ENCODE measurements at places on chromosomes 7 and 10. TPM values are rescaled to one million over a fixed set of nuclear protein-coding genes. Genes with fewer than 3 reads are reported as not detected.
A peak's percentile ranks its signal among the peaks of the same experiment; 100 is the strongest.

GRCh38 chr10:2798336-2799022, 268.9 kb upstream of the PFKP start:
- no peak for DNase-seq
- H3K27me3 ChIP-seq = peaks cover 2% of the 10 kb centered on the region
- no peak overlapping the region for H3K4me3 ChIP-seq

DNA sequence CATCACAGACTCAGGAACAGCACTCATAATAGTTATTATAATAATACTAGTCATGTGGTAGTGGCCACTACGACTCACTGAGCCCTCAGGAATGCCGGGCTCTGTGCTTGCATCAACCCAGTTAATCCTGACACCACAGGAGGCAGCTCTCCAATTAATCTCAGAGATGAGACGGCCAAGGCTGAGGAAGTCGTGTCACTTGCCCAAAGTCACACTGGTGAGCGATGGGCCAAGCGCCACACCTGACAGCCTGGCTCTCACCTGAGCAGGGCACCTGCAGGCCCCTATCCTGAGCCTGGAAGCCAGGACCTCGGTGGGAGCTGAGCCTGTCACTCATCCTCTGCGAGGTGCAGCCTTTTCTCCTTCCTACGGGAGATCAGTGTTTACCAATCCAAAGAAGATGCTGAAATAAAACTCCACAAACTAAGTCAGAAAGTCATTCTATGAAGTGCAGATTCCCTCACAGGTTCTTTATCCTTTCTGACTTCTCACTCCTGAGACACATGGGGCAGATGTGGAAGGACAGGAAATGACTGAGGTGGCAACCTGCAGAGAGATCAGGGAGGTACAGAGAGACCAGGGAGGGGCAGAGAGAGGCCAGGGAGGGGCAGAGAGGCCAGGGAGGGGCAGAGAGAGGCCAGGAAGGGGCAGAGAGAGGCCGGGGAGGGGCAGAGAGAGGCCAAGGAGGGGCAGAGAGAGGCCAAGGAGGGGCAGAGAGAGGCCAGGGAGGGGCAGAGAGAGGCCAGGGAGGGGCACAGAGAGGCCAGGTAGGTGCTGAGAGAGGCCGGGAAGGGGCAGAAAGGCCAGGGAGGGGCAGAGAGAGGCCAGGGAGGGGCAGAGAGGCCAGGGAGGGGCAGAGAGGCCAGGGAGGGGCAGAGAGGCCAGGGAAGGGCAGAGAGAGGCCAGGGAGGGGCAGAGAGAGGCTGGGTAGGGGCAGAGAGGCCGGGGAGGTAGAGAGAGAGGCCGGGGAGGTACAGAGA, 38.5 kb downstream of the VIPR2 start:
- H3K4me3 ChIP-seq = no peak overlapping the region
- no peak for DNase-seq
- H3K27ac ChIP-seq = no peak overlapping the region
- H3K36me3 ChIP-seq = no peaks in the 10 kb centered on the region
- peaks cover 2% of the 10 kb centered on the region for H3K4me1 ChIP-seq

DNA sequence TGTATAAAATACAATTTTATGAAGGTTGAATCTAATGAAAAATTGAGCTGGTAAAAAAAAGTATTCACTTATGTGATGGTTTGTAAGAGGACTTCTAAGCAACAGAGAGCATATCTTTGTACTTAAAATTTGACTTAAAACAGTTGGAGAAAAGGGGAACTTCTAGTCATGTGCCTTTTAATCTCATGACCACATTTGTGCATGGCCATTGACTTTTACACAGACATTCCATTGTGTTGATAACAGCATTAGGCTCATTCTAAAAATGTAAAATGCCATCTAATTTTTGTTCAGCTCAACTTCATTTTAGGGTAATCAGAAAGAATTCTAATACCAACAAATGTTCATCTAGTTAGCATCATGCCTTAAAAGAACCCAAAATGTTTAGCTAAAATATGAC, 119.9 kb downstream of the HPSE2 start:
- H3K27ac ChIP-seq = no peak overlapping the region
- H3K4me1 ChIP-seq = no peaks in the 10 kb centered on the region
- no peaks in the 10 kb centered on the region for H3K27me3 ChIP-seq
- no peaks in the 10 kb centered on the region for H3K36me3 ChIP-seq
- H3K4me3 ChIP-seq = no peak overlapping the region

- no peaks in the 10 kb centered on the region for H3K4me1 ChIP-seq
- DNase-seq = no peak
- peaks cover 9% of the 10 kb centered on the region for H3K27me3 ChIP-seq
- no peaks in the 10 kb centered on the region for H3K36me3 ChIP-seq
- no peak overlapping the region for H3K27ac ChIP-seq
Observed at GRCh38 chr7:137798073-137798763, 48.6 kb downstream of the DGKI start.

DNA sequence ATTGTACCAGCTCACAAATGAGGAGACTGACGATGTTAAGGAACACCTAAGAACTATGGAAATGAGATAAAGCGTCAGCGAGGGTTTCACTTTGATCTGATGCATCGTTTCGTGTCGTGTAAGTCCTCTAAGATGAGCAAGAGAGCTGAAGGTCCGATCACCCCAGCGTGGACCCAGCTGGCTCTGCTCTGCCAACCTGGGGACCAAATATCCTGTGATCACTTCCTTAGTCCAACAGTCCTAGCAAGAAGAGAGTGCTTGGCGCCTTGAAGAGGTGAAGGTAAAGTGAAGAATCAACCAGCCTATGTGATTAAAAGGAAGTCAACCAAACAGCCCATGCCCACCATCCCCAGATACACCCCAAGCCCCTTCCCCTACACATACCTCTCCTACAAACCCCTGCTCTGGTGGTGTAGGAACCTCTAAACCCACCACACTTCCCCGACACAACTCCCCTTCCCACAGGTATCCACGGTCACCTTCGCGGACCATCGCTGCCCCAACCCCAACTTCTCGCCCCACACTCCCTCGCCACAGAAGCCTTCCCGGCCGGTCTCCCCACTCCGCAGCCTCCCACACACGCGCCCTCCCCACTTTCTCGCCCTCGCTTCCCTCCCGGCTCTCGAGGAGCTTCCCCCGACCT, 722 bp downstream of the UPF2 start:
- H3K27me3 ChIP-seq = peaks cover 2% of the 10 kb centered on the region
- peak overlapping the region; percentile 95 for H3K4me3 ChIP-seq
- peaks cover 22% of the 10 kb centered on the region for H3K4me1 ChIP-seq
- H3K27ac ChIP-seq = peak overlapping the region; percentile 100
- peaks cover 9% of the 10 kb centered on the region for H3K36me3 ChIP-seq

DNA sequence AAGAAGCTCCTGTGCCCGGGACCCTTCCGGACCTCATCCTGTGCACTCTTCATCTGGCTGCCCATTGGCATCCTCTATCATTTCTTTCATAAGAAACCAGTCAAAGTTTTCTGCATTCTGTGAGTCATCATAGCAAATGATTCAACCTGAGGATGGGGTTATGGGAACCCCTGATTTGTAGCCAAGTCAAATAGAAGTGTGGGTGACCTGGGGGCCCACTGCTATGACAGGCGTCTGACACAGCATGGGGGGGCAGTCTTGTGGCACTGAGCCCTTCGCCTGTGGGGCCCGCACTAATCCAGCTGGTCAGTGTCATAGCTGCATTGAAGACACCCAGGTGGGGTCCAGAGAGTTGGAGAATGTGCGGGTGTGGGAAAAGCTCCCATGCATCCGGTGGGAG, 230.4 kb downstream of the USP6NL start:
- H3K27me3 ChIP-seq = no peaks in the 10 kb centered on the region
- H3K27ac ChIP-seq = no peak overlapping the region
- no peak overlapping the region for H3K4me3 ChIP-seq
- no peaks in the 10 kb centered on the region for H3K36me3 ChIP-seq

DNA sequence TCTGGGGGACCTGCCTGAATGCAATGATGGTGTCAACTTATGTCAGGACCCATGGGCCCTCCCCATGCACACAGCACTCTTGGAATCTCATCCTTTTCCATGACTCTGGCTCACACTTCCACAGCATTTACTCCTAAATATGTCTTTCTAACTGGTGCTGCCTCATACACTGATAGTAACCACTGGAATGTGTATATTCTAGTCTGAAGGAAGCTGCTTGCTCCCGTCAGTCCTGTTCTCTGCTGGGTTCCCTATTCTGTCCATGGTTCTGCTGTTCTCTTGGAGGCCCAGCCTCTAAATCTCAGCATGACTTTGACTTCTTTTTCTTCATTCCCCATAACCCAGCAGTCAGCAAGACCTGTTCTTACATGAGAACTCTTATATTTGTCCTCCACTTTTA, 1055.1 kb downstream of the KCNMA1 start:
- H3K36me3 ChIP-seq = no peaks in the 10 kb centered on the region
- no peak overlapping the region for H3K4me3 ChIP-seq
- DNase-seq = no peak
- no peaks in the 10 kb centered on the region for H3K27me3 ChIP-seq
- H3K27ac ChIP-seq = no peak overlapping the region
- no peaks in the 10 kb centered on the region for H3K4me1 ChIP-seq

- peaks cover 16% of the 10 kb centered on the region for H3K27me3 ChIP-seq
- H3K27ac ChIP-seq = no peak overlapping the region
- peak; percentile 56 for DNase-seq
- H3K36me3 ChIP-seq = no peaks in the 10 kb centered on the region
- H3K4me3 ChIP-seq = no peak overlapping the region
- H3K4me1 ChIP-seq = peaks cover 1% of the 10 kb centered on the region
Observed at GRCh38 chr10:122267849-122268737, 3.0 kb upstream of the BTBD16 start.

DNA sequence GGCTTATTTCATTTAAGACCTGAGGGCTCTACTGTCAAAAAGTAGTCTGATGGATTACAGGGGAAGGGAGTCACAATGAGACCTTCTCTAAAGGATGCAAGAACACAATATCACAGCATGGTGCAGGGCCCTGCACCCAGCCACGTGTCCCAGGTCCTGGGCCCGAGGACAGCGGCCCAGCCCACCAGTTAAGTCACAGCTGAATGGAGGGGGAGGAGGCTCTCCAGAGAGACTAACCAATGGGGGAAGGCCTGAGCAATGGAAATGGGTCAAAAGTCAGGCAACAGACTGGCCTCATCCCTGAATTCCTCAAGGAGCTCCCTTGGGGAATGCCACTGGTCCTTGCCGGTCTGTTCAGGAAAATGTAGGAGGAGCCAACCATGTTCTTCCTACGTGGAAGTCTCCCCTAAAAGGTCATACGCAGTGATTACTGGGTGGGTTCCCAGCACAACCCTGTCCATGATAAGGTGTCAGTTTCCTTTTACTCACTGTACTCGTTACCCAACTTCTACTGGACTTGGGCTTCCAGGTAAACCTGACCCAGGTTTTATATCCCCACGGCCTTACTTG, 28.3 kb downstream of the CCDC3 start:
- no peak overlapping the region for H3K27ac ChIP-seq
- H3K4me3 ChIP-seq = no peak overlapping the region
- DNase-seq = no peak

DNA sequence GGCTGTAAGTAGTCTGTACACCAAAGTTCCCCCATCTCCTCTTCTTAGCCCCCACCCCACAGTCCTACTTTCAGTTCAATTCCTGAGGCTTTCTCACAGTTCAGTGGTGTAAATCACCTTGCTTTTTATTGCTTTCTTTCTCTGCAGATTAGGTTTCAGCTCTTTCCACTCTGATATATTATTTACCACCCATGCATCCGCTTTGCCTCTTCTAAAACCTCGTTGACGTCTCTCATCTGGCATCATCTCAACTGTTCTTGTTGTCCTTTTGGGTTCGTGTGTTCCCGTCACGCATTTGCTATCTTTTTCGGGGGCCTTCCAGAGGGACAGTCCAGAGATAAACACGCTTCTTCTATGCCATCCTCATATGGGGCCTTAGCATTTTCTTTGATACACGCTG, 597.9 kb upstream of the DPP6 start:
- no peak overlapping the region for H3K27ac ChIP-seq
- H3K36me3 ChIP-seq = no peaks in the 10 kb centered on the region

GRCh38 chr10:5549462-5550249, 24.9 kb downstream of the CALML3 start:
- DNase-seq = peak; percentile 3
- no peak overlapping the region for H3K4me3 ChIP-seq
- no peak overlapping the region for H3K27ac ChIP-seq
- H3K4me1 ChIP-seq = peaks cover 22% of the 10 kb centered on the region
- H3K36me3 ChIP-seq = no peaks in the 10 kb centered on the region
- H3K27me3 ChIP-seq = no peaks in the 10 kb centered on the region

Gene LRRN3
- 187 TPM for total RNA-seq

Gene ENTPD7
- 3.3 TPM for total RNA-seq

Gene PKD2L1
- total RNA-seq = not detected

Gene BTBD16
- total RNA-seq = not detected

Gene HECW1
- not detected for total RNA-seq
